ENCODE measurements at places on chromosomes 13 and 19.

GRCh38 chr13:20373861-20374260 is 141.7 kb upstream of the GJB6 start:
- no peak for DNase-seq

DNA sequence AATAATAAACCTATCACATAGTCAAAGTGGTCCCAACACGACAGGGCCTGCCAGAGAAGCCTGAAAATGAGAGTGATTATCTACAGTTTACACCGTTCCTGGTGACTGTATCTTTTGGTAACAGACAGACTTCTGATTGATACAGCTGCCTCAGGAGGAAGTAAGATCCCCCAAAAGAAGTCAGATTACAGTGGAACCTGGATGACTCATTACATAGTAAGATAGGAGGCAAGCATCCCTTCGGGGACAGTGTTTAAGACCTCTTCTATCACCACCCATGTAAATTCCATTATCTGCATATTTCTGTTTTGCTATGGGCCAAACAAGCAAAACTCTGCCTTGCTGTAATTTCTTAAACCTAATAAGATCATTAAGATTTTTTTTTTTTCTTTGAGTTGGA is 44.0 kb upstream of the FLT1 start:
- DNase-seq: no peak

DNA sequence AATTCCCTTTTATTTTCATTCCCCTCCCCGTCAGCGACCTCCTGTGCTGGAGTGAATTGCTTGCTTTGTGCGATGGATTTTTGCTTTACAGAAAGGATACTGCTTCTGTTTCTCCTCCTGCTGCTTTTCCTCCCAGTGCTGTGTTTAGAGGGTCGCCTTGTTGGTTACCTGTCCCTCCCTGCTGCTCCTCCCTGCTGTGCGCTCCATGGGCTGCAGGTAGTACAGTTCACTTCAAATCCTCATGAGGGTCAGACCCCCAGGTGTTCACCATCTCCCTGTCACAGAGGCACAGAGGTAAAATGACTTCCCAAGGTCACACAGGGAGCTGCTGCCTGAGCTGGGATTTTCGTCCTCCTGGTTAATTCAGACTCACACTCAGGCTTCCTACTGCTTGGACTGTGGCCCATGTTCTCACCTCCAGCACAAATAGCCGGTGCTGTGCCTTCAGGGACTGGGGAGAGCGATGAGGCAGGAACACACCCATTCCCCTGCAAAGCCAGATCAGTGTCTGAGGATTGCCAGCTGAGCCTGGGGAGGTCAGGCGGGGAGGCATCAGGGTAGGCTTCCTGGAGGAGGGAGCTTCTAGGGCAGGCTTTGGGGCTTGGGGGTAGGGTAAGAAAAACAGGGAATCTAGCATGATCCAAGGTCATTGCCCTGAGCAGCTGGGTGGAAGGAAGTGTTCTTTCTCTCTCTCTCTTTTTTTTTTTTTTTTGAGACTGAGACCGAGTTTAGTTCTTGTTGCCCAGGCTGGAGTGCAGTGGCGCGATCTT is 14.4 kb downstream of the BICRA start:
- DNase-seq: no peak

DNA sequence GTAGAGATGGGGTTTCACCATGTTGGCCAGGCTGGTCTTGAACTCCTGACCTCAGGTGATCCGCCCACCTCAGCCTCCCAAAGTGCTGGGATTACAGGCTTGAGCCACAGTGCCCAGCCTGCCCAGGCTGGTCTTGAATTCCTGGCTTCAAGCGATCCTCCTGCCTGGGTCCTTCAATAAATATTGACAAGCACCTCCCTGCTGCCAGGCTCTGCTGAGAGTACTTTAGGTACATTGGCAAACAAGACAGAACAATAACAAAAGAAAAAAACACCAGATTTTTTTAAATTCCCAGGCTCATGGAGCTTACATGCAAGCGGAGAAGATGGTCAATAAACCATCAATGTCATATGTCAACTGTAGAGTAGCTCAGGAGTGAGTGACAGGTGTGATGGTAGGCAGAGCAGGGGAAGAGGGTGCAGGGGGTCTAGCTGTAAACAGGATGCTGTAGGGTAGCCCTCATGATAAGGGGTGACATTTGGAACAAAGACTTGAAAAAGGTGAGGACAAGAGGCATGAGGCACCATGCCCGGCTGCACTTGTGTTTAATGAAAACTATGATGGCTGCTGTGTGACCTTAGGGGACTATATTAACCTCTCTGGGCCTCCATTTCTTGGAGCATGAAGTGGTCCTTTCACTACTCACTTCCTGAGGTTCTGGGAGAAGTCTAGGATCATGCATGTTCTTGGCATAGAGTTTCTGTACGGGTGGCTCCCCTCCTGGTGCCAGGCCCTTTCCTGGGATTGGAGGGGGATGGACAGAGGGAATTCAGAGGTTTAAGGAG is 19.6 kb downstream of the SULT2B1 start:
- no peak for DNase-seq

DNA sequence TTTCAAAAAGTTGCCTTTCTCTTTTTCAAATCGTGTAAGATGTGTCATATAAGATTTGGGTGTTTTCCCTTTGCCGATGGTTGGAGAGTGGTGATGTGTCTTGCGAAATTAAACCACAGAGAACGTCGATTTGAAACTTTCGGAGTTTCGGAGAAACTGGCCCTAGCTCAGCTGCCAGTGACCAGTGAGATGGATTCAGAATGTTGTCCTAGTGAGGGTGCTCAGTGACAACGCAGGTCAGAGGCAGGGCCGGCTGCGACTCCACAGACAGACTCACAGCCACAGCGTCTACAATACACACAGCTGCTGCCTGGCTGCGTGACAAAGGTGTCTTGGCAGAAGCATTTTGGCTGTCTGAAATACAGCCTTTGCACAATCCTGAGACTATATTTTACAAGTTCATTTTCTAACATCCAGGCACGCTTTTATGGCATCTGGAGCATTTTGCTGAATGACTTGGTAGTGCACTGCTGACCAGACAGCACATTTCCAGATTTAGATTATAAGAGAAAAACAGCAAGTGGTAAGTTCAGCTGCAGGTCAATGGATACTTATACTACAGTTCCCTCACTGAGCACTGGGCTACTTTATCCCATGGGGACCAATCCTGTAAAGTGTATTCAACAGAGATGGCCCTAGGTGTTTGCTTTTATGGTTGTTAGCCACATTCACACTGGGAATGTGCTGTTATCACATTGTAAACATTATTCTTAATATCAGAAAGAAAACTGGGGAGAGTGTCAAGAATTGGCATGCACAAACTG is 207.5 kb downstream of the KCNRG start:
- peak; percentile 34 for DNase-seq

DNA sequence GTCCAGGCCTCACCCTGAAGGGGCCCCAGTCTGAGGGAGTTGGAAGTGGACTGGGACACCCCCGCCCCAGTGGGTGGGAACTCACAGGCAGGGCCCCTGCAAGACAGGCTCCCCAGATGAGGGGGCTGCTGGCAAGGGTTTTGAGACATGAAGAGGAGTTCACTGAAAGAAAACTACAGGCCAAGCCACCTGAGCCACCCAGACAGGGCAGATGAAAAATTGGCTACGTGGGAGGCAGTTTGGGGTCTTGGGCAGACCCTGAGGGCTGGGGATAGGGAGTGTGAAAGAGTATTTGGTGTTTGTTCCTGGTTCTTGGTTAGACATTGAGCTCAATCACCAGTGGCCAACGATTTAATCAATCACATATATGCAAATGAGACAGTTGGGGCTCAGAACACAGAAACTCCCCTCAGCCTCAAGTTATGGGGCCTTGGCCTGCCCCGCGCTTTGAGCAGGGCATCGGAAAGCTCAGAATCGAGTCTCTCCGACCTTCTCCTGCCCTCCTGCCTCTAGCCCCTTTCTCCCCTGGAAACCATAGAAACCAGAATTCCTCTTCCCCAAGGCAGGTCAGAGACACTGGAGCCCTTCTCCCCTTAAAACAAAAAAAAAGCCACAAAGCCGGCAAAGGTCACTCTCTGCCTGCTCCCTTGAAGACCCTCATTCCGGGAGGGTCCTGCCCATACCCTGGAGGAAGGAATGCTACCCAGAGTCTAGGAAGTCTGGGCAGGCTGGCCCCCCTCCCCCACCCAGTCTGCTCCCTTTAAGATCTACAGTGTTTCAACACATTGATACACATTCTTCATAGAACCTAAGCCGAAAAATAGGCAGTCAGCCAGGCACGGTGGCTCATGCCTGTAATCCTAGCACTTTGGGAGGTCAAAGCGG is 1.3 kb upstream of the ISYNA1 start:
- DNase-seq: no peak

DNA sequence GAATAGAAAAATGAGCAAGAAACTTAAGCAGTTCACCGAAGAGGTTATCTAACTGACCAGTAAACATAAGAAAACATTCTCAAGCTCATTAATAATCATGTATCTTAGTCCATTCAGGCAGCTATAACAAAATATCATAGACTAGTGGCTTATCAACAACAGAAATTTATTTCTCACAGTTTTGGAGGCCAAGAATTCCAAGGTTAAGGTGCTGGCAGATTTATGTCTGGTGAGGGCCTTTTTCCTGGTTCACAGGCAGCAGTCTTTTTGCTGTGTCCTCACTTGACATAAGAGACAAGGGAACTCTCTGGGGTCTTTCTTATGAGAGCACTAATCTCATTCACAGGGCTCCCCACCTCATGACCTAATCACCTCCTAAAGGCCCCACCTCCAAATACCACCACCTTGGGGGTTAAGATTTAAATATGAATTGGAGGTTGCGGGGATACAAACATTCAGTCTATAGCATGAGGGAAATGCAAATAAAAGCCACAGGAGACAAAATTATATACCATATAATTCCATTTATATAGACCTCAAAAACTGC is 123.6 kb downstream of the ZAR1L start:
- DNase-seq: peak; percentile 17

GRCh38 chr19:31570718-31571117 is 221.5 kb upstream of the TSHZ3 start:
- no peak for DNase-seq

DNA sequence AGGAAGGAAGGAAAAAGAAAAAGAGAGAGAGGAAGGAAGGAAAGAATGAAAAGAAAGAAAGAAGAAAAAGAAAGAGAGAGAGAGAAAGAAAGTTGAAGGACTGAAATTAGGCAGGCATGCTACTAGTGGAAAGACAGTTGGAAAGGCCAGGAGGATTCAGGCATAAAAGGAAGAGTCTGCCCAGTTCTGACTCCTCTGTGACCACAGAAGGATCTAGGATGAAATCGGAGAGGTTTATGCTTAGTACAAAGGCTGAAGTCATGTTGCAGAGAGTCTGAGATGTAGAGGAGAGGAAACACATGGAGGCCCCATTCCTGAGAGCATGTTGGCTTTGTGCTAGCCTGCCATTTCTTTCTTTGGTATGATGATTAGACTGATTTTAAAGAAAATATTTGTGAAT is 246.5 kb upstream of the ARGLU1 start:
- no peak for DNase-seq

- DNase-seq: no peak
Measured at GRCh38 chr19:45160870-45161737, at the start of gene NKPD1. TSS of gene NKPD1 (minus strand) at chr19:45160982. CDS start at chr19:45160150, 832 bp downstream.

- DNase-seq: no peak
Measured at GRCh38 chr19:47272448-47273312, 2.0 kb upstream of the INAFM1 start.

DNA sequence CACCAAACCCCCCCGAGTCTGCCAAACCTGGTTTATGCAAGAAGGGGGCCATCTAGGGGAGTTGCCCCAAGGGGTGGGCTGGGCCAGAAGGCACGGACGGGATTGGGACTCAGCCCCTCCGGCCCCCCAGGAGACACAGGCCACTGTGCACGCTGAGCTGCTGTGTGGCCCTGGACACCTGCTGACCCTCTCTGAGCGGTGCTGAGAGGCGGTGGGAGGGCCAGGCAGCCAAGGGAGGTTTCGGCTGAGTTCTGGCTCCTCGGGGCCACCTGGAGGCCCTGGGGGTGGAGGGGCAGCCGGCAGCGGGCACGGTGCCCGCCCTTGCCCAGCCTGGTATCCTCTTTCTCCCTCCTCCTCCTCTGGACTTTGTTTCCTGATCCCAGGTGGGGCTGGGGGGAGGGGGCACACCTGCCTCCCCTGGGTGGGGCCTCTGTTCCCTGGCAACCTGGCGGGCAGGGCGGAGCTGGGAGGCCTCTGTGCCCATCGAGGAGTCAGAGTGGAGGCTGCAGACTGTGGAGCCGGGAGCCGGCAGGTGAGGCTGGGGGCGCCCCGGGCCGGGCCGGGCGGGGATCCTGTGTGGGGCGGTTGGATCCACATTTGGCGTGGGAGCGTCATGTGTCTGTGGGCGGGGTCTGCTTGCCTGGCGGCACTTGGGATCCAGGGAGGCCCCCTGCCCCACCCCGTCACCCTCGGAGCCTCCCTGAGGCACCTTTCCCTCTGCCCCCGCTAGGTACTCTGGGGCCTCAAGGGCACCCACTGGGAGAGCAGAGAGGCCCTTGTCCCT is at the start of gene MISP:
Gene MISP (plus strand): TSS at position 473 of the 784 bp plus-strand sequence. CDS start 5,835 bp downstream, outside the sequence.
- DNase-seq: no peak

DNA sequence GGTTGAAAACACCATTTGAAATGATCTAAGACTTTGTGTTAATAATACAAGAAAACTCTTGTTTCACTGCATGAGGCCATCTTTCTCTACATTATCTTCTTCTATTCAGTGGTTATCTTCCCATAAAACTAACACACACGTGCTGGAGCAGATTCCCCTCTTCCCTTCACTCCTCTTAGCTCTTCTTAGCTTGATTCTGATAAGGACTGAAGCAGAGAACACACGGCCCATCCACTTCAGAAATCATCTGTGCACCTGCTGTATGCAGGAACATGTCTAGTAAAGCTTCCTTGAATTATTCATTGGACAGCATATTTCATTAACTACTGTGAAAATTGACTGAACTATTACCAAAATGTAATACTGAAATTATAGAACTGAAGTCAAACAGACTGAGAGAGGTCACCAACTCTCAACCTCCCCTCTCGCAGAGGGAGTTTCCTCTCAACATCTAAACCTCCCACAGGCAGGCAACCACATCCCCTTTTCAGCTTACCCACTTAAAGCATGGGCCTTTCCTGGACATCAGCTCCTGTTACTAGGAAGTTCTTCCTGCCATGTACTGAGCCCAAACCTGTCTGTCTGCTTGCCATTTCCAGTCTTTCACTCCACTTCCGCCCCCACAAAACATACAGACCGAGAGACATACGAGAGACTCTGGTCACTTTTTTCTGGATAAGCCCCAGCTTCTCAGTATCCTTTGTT is 113.9 kb downstream of the CRYL1 start:
- no peak for DNase-seq

DNA sequence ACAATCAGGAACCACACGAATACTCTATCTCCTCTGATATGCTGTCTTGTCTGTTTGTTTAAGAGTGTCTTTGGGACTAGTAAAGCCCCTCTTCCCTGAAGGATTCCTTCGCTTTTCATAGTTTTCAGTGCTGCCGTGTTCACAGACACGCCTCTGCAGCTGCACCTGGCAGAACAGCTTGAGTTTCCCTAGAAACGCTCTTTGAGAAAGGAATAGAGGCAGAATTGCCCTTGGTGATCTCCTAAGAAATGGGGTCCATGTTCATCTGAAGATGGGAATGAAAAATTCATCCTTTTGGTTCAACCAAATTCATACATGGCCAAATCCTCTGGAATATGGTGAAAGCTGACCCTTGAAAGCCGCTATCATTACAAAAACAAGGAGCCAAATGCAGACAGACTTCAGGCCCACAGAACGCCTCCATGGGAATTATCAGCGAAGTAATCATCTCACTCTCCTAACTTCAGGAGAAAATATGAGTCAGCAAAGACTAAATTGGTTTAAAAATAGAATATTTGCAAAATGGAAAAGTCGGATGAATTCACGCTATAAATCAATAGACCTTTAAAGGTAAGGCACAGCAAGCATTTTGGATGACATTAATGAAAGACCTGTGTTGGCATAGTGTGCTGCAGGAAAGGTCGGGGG is 5.5 kb downstream of the SACS start:
- no peak for DNase-seq
